Neuronal stem cell (in vitro differentiated cells): ENCODE measurements at places on chromosomes 6 and 20.

- DNase-seq: no peak
These were observed 36.8 kb downstream of the HAO1 start for GRCh38 chr20:7903429-7903828.

- DNase-seq: no peak
These were observed 131.0 kb downstream of the DOK5 start for GRCh38 chr20:54606380-54606779.

DNA sequence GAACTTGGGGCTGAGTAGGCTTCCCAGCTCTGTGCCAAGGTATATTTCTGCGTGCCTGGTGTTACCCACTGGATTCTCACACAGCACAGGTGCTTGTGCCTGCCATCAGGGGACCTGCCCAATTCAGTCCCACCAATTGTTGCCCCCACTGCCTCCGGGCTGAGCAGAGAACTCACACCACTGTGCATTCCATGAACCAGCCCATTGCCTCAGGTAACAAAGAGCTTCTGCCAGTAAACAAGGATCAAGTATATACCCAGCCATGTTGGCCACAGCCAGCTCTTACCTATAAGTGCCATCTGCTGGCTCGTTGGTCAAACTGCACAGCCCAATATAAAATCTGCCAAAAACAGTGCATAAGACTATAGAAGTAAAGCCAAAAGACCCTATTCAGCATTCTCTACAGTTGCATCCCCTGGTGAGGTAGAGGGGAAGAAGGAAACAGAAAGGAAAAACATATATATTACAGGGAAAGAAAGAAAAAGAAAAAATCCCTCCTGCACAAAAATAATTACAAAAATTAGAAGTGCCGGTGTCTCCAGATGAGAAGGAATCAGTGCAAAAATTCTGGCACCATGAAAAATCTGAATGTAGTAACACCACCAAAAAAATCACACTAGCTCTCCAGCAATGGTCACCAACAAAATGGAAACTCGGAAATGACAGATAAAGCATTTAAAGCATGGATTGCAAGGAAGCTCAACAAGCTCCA lies 241.4 kb downstream of the IBTK start:
- no peak for DNase-seq

- no peak for DNase-seq
These were observed 25.9 kb upstream of the TGM2 start for GRCh38 chr20:38190936-38191371.

GRCh38 chr6:26340066-26340465 lies 24.9 kb upstream of the BTN3A2 start:
- no peak for DNase-seq

DNA sequence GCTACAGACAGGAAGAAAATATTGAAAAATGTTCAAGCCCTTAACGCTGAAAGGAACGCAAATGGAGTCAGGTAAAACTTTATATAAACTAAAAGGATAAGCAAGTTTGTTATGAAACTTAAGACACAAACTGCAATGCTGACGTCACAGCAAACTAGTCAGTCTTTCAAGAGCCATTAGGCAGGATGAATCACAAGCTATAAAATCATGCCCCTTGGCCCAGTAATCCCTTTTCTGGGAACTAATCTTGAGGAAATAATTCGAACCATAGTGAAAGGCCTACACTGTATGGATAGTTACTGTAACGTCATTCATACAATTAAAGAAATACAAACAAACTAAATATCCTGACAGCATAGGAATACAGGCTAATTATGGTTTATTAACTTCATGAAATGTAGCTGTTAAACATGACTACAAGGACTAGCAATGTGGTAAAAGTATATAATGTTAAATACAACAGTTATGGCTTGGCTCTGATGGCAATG lies 42.7 kb upstream of the HINT3 start:
- no peak for DNase-seq

DNA sequence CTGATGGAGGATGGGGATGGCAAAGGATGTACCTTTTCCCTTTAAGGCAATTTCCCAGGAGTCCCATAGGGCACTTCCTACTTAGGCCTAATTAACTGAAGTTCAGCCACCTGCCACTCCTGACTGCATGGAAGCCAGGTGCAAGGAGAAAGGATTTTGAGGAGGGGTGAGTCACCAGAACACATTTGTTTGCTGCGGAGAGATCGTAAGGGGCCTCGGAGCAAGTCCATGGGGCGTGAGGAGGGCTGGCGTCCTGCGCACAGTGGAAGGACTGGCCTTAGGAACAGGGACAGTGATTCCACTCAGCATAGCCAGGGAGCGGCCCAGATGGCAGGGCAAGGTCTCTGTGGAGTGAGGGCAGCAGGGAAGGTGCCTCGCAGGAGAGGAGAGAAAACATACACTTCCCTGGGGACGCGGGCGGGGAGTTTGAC lies 11.8 kb upstream of the MAP1LC3A start:
- DNase-seq: no peak

DNA sequence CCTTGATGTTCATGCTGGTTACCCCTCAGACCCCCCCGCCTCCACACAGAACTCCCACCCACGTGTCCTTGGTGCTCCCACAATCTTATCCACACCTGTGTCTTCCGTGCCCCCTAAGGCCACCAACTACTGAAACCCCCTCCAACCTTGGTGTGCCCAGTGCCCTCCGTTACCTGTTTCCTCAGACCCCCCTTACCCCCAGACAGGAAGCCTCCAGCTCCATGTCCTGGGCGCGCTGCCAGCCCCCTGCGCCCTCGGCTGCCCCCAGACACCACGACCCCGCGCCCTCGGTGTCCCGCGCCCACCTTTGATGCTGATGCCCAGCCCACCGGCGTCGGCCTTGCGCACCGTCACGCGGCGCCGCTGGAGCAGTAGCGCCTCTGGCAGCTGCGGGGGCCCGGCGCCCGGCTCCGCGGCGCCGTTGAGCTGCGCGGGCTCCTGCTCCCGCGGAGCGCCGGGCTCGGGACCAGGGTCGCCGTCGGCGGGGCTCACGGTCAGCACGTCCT lies 504 bp downstream of the SNTA1 start:
- no peak for DNase-seq

DNA sequence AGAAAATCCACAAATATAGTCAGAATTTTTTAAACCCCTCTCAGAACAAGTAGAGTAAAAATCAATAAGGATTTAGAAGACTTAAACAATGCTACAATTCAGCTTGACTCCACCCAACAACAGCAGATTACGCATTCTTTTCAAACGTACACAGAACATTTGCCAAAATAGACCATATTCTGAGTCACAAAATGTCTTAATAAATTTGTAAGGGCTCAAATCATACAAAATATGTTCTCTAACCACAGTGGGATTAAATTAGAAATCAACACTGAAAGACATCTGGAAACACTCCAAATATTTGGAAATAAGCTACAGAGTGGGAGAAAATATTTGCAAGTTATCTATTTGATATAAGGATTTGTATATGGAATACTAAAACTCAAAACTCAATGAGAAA lies 164.2 kb upstream of the AKAP12 start:
- DNase-seq: no peak

DNA sequence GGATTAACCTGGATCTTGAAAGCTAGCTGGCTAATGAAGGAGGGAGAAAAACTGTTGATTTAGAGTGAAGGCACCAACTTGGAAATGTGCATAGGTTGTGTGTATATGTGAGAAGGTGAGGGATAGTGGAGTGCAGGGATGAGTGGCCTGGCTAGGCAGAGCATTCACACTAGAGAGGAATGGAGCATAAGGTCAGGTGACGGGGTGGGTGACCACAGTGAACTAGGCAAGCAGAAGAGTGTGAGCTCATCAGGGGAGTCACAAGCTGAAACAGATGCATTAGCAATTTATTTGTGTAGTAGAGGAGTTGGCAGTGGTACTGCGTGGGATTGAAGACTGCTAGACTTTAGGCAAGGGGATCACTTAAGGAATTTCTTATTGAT lies 10.5 kb downstream of the ANKRD66 start:
- no peak for DNase-seq

GRCh38 chr6:82702574-82702973 lies 339.0 kb downstream of the TPBG start:
- no peak for DNase-seq

DNA sequence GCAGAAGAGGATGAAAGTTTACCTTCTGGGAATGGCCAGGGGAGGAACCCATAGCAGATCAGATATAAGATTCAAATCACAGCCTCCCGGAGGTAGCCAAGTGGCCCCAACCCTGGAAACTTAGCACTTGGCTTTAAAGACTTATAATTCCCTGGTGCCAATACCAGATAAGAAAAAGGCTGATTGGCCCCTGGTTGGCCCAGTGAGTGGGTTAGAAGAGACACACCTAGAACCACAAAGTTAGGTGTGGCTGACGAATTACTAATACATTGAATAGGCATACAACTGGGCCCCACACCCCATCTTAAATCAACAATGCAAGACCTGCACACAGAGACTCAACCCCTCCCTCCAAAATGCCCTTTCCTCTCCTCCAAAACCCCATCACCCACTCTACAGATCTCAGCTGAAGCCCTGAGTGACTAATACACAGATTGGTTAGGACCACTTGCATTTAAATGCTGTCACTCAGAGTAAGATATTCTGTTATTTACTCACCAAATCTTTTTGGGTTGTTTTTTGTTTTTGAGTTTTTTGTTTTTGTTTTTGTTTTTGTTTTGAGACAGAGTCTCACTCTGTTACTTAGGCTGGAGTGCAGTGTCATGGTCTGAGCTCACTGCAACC lies 315.4 kb upstream of the JARID2 start:
- DNase-seq: no peak

GRCh38 chr20:50834599-50835005 lies 39.7 kb downstream of the BCAS4 start:
- DNase-seq: no peak

DNA sequence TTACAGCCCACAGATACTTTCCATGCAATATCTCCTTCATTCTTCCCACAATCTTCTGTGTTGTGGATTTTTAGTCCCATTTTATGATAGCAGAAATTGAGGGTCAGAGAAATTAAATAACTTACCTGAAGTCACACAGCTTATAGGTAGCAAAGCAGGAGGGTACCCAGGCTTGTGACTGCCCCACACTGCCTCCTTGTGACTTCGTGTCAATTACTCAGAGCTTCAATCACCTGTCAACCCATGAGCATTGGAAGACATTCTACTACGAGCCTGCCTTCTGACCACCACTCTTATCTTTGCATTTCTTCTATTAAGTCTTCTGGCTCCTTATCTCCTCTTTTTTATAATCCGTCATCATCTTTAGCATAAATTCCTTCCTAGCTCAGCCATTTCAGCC lies 71.6 kb upstream of the NRSN1 start:
- DNase-seq: no peak

- DNase-seq: no peak
These were observed 227.1 kb downstream of the RFPL4B start for GRCh38 chr6:112574190-112574589.

GRCh38 chr20:58668901-58669286 lies 17.8 kb downstream of the STX16 start:
- no peak for DNase-seq

DNA sequence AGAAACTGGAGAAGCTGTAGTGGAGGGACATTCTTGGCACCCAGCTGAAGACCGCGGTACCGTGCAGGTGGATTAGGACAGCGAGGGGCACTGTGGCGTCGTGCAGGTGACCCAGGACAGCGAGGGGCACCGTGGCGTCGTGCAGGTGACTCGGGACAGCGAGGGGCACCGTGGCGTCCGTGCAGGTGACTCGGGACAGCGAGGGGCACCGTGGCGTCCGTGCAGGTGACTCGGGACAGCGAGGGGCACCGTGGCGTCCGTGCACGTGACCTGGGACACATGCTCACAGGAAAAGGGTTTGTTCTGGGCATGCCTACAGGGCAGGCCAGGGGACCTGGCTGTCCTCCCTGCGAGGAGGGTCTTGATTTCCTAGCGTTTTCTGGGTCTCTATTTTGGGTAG lies 29.2 kb upstream of the SMOC2 start:
- DNase-seq: no peak

DNA sequence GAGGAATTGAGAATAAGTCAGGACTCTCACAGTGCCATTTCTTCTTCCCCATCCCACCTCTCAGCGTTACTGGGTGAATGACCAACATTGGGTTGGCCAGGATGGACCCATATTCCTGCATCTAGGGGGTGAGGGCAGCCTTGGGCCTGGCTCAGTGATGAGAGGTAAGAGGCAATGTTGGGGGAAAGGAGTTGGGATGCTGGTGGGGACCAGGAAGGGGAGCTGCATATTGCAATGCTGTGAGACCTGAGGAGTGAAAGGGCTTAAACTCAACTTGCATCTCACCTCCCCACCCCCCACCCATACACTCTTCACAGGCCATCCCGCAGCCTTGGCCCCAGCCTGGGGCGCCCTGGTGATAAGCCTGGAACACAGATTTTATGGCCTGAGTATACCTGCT lies 1.3 kb downstream of the PRSS16 start:
- no peak for DNase-seq

GRCh38 chr6:109456710-109457561 lies 1.4 kb upstream of the MICAL1 start:
- no peak for DNase-seq

DNA sequence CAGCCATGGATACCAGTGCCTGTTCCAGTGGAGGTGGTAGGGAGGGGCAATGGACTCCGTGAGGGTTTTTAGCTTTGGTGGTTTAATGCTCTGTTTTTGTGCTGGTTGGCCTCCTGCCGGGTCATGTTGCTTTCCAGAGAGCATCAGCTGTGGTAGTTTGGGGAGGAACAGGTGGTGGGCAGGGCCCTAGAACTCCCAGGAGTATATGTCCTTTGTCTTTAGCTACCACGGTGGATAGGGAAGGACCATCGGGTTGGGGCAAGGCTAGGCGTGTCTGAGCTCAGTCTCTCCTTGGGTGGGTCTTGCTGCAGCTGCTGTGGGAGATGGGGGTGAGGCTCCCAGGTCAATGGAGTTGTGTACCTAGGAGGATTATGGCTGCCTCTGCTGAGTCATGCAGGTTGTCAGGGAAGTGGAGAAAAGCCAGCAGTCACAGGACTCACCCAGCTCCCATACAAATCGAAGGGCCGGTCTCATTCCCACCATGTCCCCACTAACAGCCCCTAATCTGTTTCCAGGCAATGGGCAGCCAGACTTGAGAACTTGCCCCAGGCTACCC lies 38.9 kb downstream of the MRAP2 start:
- DNase-seq: no peak

- no peak for DNase-seq
These were observed 10.6 kb downstream of the REM1 start for GRCh38 chr20:31485450-31486339.

- DNase-seq: peak; percentile 17
These were observed 400.0 kb upstream of the CDH4 start for GRCh38 chr20:60851826-60852704.

- DNase-seq: no peak
These were observed 18.1 kb upstream of the BMP6 start for GRCh38 chr6:7707787-7708186.

- no peak for DNase-seq
These were observed 35.3 kb downstream of the SPDEF start for GRCh38 chr6:34520645-34521462.

DNA sequence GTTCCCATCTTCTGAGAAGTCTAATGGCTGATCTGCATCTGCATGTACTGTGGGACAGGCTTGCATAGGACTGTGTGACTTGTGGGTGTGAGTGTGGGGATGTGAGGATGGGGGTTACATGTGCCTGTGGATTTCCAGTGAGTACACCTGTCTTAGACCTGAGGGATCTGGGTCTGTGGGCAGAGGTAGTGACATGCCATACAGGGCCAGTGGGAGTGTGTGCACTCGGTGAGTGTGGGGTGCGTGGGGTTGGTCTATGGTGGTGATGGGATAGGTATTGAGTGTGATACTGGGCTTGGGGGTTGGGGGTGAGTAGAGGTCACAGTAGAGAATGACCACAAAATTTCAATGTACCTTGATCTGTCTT lies 41.7 kb downstream of the VEGFA start:
- no peak for DNase-seq

GRCh38 chr6:89110284-89110683 lies 7.6 kb downstream of the SRSF12 start:
- no peak for DNase-seq

GRCh38 chr6:27161946-27162603 lies 85.4 kb upstream of the PRSS16 start:
- no peak for DNase-seq

GRCh38 chr6:1700278-1700967 lies 90.7 kb downstream of the FOXC1 start:
- no peak for DNase-seq
